ENCODE measurements at places on chromosomes 2 and 18.

DNA sequence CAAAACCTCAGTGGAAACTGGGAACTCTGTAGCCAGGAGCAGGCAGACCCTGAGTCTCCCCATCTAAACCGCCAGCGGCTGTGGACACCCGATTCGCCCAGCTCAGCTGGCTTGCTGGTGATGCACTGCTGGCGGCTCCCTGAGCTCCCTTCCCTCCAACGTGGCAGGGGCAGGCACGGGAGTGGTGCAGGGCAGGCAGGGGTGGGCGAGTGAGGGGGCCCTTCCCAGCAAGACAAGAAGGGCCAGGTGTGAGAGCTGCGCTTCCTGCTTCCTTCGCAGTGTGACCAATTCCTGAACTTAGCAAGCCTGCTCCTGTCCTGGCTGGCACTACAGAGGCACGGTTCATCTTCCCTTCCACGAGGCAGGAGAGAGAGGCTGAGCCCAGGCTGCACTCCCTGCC lies 12.3 kb upstream of the SEMA4C start:
- no peak for DNase-seq

- DNase-seq: no peak
Observed at GRCh38 chr18:55582325-55582724, 5.7 kb downstream of the TCF4 start.

GRCh38 chr18:70139138-70139537 lies 66.3 kb downstream of the RTTN start:
- DNase-seq: no peak

DNA sequence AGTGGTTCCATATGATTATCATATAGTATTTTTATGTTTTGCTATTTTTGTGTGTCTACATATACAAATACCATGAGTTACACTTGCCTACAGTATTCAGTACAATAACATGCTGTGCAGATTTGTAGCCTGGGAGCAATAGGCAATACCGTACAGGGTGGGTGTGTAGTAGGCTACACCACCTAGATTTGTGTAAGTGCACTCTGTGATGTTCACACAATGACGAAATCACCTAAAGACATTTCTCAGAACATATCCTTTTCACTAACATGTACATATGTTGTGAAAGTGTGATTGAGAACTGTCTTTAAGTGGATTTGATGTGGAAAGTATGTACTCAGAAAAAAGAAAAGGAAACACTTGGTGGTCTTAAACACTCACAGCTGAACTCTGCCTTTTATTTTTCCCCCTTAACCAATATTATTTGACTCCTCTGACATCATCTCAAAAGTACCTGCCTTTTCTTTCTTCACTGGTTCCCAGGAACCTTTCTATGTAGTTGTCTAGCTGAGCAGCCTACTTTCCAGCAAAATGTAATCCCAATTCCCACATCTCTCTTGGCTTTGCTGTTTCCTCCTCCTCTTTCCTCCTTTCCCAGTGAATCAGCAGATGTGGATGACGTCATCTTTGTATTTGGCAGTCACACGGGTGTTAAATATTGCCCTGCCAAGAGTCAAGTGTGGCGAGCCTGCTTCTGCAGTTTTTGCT lies 47.7 kb downstream of the OSBPL6 start:
- DNase-seq: no peak

DNA sequence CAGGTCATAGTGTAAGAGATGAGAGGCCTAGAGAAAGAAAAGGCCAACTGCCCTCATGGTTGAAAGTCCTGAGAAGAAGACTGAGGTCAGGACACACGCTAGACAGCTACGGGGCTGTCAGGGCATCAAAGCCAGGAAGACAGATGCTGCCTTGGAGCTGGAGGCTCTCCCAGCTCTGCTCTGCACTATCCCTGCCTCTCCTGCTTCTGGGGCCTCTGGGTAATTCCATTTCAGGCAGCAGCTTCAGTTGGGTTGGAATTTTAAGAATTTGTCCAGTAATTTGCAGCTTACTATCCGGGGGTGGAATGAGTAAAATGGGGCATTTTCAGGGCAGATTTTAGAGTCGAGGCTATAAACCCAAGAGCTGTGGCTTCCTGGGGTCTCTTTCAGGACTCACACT lies 76.2 kb upstream of the CTAGE1 start:
- DNase-seq: no peak

- DNase-seq: no peak
Observed at GRCh38 chr2:12326449-12327190, 390.1 kb upstream of the TRIB2 start.
